Glomerular endothelial cell (primary cell): ENCODE measurements at places on chromosomes 5 and 9. TPM values are rescaled to one million over a fixed set of nuclear protein-coding genes. Genes with fewer than 3 reads are reported as not detected.

Gene ANKRD18A
- 0.12 and 0.24 TPM in 2 replicates for total RNA-seq

Gene HMCN2
- 0.64 TPM in 1 of 2 replicates, not detected in the other for total RNA-seq

Gene AQP7
- not detected in 2 replicates for total RNA-seq

Gene NEUROG1
- not detected in 2 replicates for total RNA-seq

Gene CARTPT
- not detected in 2 replicates for total RNA-seq

Gene PRSS3
- 26.7 and 26.8 TPM in 2 replicates for total RNA-seq

GRCh38 chr5:54159153-54159892 is 151.1 kb downstream of the ARL15 start:
- DNase-seq: no peak

- no peak for DNase-seq
Observed at GRCh38 chr5:5050801-5051200, 89.3 kb upstream of the ADAMTS16 start.

DNA sequence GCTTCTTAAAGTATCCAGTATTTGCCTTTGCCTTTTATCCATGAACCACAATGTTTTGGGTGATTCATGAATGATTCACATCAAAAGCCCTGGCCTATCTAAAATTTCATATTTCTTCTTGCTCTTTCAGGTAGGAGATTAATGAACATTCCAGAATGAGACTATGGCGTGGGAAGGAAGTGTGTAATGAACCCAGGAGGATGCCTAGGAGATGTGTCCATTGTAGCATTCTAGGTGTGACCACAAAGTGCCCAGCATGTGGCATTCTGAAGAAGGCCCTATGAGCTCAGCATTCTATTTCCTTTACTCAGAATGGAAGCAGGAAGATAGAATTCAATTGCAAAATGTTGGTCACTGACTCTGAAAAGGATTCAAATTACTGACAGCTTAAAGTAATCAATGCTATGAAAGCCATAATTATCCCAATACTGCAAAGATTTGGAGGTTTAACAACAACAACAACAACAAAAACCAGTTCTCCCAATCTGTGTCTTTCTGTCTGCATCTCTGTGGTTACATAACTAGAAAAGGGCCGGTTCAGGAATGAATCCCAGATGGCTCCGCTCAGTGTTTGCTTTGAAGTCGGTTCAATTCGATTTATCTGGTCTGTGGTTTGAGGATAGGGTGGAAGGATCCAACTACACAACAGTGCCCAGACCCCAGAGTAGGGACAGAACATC is 126.7 kb downstream of the FOXD1 start:
- DNase-seq: no peak

- no peak for DNase-seq
Observed at GRCh38 chr9:100087218-100087617, 11.6 kb downstream of the ERP44 start.

GRCh38 chr9:36625006-36625615 is 52.4 kb downstream of the MELK start:
- peak; percentile 16 for DNase-seq

- no peak for DNase-seq
Observed at GRCh38 chr9:108039493-108039892, 549.9 kb upstream of the KLF4 start.

- no peak for DNase-seq
Observed at GRCh38 chr5:79227484-79228025, 8.4 kb upstream of the JMY start.

- DNase-seq: no peak
Observed at GRCh38 chr5:85263125-85263524, 878.4 kb upstream of the EDIL3 start.

- no peak for DNase-seq
Observed at GRCh38 chr5:158953929-158954534, 145.7 kb downstream of the EBF1 start.

DNA sequence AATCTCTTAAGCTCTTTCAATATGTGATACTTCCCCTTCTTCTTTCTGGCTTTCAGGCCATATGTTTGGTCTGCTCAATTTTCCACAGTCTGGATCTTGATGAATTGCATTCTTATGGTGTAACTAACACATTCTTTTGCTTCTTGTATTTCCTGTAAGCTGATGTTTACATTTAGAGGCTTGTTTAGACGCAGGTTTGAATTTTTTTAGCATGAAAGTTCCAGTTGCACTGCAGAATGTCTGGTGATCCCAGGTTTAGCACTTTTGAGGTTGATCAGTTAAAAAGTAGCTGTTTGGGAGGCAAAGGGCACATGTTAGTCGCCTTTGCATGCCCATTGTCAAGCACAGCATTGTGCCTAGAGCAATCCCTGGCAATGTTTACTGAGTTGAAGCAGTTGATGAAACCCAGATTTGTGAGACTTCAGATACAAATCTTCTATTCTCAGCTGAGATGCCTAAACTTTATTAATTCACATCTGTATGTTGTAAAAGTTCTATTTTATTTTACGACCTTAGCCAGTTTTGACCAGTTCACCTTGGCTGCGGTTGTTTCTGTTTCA is 59.6 kb upstream of the SPATA31C2 start:
- no peak for DNase-seq

DNA sequence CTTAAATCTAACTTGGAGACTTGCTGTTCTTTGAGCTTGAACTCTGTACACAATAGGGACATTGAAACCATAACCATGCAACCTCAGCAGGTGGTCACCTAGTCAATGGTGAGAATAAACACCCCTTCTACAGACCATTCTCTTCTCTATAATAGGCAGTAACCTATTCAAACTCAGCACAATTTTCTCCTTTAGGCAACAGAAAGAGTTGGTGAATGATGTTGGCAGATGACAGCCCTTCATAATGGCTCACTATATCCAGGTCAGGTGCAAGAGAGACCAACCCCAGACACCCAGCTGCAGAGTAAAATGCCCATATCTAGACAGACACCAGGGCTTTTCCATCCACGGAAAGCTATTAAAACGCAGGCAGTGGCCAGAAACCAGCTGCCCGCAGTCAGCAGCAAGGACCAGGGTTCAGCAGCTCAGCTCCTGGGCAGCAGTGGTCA is 106.7 kb downstream of the SERINC5 start:
- no peak for DNase-seq

DNA sequence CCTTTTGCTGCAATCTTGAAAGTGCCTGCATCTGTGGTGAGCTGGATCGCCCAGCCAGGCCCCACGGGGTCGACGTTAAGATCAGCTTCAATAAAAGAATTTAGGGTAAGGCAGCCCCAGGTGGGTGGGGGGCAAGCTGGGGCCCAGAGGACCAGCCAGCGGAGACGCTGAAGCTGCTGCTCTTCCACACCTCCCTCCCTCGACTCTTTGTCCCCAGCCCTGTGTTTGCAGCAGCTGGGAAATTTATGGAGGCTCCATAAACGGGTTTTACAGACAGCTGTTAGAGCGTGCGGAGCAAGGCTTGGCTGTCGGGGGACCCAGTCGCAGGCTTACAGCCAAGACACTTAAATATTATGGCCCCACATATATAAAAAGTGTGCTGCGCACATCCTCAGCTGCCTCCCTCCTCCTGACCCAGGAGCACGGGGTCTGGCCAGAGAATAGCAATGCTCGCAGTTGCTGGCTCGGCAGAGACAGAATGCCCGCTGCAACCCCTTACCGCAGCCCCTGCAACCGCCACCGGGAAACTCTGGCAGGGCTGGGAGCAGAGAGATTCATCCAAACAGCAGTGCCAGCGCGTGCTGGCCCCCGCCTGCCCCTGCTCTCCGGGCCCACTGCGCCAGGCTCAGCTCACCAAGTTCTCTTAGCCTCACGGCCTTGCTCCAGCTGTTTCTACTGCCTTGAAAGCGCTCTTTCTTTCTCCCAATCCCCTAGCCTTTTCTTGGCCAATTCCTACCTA is 28.4 kb upstream of the MVB12B start:
- DNase-seq: no peak

GRCh38 chr9:76866689-76867088 is 39.2 kb downstream of the PRUNE2 start:
- DNase-seq: no peak

- no peak for DNase-seq
Observed at GRCh38 chr9:127751269-127752054, 16.4 kb upstream of the TOR2A start.

DNA sequence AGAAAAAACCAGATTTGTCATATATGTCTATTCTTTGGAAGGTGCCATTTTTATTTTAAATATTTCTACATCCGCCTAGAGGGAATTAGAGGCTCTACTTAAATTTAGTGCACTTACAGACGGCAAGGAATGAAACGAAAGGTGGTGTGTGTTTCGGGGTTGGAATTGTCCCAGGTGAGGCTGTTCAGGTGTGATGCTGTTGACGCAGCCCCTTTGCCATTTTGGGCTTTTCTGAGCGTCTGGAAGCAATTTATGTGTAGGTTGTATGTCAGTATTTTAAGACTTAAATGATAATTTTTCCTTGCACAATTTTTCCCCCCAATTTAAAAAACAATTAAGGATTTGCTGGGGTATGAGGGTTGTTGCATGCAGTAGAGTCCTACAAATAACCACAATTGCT is 2.0 kb downstream of the TENT4A start:
- no peak for DNase-seq

GRCh38 chr5:57960569-57960968 is 478.0 kb upstream of the ACTBL2 start:
- no peak for DNase-seq

GRCh38 chr5:151255621-151256286 is 2.8 kb downstream of the GM2A start:
- no peak for DNase-seq

DNA sequence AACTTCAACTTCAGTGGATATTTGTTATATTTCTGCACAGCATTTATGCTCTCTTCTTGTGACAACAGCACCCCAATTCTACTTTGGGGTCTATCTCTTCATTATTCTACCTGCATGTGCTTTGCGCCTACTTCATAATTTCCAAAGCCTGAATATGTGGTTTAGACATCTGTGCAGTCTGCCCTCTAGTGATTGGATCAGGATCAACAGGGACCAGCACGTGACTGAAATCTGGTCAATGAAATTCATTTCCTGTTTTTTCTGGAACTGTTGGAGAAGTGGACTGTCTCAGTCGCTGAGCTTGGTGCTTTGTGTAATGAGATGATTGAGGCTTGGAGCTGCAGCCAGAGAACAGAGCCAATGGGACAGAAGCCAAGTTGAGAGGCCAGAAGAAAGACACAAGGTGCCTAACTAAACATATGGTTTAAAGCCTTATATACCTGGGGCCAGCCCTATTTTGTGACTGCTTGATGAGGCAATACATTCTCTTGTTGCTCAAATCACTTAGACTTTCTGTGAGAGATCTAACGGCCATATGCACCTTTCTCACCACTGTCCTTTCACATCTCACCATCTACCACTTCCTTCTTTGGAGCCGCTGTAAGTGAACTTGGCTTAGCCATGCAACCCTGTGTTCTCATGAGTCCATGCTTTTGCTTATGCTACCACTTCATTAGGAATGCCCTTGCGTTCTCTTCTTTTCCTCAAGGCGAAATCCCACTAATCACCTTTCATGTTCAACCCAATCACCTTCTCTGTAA is 68.8 kb upstream of the PPP2R2B start:
- DNase-seq: no peak

GRCh38 chr5:9201761-9202160 is 344.1 kb downstream of the SEMA5A start:
- no peak for DNase-seq

- DNase-seq: no peak
Observed at GRCh38 chr9:78462611-78463010, 165.7 kb downstream of the PSAT1 start.

DNA sequence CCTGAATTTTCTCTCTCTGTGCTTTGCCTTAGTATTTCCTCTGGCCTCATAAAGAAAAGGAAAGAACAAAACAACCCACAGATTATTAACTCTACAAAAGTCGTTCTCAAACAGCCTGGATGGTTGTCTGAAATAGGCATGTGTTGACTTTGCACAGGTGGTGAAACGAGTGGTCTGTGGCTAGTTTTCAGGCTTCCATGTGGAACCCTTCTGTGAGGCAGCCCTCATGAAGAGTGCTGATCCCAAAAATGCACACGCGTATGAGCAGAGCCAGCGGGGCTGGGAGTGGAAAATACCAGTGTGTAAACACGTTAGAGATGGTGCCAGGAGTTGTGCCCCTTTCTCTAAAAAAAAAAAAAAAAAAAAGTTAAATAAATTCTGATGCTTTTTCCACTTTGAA is 4.9 kb upstream of the PSAT1 start:
- DNase-seq: no peak

DNA sequence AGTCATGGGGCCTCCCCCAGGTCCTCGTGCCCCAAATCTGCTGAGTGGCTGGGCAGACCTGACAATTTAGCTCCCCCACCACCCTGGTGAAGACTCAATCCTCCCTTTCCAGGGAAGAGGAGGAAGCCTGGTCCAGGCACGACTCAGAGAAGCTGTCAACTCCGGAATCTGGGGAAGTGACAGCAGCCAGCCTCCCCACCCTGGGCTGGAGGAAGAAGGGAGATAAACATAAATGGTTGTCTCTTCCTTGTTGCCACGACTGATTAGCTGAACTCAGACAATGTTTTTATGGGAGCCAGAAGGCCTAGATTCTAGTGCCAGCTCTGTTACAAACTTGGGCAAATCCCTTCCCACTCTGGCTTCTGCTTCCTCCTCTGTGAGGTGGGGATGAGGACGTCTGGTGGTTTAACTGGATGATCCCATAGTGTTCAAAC is 15.4 kb downstream of the CCDC69 start:
- DNase-seq: no peak
